Head of caudate nucleus (tissue), 42 donors: ENCODE measurements at places on chromosomes 12 and 14.

DNA sequence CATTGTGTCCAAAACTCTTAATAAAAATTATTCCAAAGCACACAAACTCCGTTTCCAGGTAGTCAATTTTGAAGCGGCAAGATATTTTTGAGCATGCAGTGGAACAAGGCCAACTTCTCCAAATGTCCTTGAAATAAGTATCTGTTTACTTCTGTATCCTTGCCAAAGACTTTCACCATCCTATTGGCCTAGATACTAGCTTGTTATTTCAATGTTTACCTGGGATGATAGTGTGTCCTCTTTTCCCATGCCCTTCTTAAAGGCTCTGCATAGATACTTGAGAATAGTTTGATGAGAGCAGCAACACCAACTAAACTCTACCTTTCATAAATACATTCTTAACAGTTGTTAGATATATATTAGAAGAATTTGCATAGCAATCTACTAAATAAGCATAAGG is 160.9 kb downstream of the KCNC2 start:
- no peak for DNase-seq

GRCh38 chr14:20440882-20441281 is 4.9 kb upstream of the KLHL33 start:
- no peak for DNase-seq

DNA sequence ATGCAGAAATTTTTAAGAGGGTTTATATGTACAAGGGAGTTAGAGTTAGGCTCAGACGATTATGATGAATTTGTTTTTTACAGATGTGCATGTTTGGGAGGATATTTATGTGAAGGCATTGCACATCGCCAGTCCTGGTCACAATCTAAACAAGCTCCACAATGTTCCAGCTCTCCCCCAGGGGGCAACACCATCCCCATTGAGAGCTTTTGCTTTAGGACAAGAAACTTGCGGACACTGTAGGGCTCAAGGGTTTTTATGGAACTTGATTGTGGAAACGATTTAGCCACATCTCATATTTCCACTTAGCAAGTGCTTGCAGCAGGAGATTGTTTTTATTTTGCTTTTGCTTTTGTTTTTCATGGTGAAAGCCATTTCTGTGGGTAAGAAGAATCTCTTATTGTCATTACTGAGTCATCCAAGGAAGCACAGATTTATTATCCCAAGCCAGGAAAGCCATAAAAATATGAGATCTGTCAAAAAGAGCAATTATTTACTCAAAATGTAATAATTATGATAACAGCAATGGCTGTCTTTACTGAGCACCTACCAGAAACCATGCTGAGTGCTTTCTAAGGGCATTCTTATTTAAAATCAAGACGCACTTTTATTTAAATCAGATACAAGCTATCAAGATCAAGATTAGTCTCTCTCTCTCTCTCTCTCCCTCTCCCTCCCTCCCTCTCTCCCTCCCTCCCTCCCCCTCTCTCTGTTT is 276.7 kb upstream of the SRRM4 start:
- no peak for DNase-seq

DNA sequence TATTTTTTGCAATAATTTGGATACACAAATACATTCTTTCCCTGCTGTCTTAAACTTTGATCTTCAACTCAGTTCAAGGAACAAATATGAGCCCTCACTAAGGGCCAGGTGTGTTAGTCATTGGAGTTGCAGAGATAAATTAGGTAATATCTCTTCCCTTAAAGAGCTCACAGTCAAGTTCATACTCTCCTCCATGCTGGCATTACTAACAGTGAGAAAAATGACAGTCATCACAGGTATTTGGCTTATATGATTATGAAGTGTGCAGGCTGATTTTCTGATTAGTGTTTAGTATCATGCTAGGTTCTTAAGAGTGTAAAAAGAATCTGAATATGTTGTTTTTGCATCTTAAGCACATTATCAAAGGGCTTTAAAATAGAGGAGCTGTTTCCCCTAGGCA is 594.7 kb downstream of the CCER1 start:
- DNase-seq = no peak

DNA sequence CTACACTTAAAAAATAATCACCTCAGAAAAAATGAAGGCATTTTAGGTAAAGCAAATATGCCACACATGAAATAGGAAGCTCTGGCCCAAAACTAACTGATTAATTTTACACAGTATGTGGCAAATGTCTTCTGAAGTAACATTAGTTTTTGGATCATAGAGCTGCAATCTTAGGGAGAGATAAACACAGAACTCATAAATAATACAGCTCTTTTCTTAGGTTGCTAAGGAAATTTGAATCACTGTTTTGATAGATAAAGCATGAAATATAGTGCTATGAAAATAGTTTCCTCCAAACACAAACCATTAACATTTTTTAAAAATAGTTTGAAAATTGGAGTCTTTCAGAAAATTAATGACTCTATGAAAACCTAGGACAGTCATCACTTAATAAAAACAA is 15.0 kb downstream of the RASSF9 start:
- DNase-seq = no peak

GRCh38 chr14:51547260-51547659 is 104.5 kb upstream of the FRMD6 start:
- DNase-seq = no peak
